ENCODE measurements at places on chromosomes 2 and 18. TPM values are rescaled to one million over a fixed set of nuclear protein-coding genes. Genes with fewer than 3 reads are reported as not detected.

CCBE1 gene
- 6.5 TPM for total RNA-seq

MSH6 gene
- 101 TPM for total RNA-seq

DNA sequence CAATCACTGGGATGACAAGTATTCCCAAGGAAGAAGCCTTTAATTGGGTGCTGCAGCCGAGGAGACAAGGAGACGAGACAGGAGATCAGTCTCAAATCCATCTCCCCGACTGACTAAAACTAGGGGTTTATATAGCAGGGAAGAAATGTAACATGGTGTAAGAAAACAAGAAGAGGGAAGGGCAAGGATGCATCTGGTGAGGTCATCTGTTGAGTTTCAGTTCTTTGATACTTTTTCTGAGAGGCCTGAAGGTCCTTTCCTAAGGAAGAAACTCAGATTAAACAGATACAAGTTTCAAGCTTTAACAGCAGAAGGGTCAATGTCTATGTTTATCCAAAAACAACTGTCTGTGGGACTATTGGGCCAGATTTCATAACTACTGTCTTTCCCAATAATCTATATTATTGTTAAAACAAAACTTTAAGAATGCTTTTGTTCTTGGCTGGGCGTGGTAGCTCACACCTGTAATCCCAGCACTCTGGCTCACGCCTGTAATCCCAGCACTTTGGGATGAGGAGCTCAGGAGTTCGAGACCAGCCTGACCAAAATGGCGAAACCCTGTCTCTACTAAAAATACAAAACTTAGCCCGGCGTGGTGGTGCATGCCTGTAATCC, 2.5 kb upstream of the PDCL3 start:
- DNase-seq: no peak

DNA sequence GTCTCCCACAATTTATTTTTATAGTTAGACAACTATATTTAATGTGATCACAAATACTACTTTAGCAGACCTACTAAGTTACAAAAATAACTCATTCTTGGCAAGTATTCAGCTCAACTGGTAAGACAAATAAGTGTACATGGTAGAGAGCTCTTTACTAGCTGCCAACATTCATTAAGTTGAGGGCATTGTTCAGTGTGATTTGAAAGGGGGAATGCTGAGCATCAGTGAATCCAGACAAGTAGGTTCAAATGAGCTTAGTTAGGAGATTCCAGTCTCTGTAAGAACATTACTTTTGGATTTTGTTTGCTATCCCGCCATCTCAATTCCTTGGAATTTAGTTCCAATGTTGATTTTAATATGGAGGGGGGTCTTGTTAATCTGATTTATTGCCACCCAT, 187.3 kb upstream of the LYPD1 start:
- DNase-seq: no peak

DNA sequence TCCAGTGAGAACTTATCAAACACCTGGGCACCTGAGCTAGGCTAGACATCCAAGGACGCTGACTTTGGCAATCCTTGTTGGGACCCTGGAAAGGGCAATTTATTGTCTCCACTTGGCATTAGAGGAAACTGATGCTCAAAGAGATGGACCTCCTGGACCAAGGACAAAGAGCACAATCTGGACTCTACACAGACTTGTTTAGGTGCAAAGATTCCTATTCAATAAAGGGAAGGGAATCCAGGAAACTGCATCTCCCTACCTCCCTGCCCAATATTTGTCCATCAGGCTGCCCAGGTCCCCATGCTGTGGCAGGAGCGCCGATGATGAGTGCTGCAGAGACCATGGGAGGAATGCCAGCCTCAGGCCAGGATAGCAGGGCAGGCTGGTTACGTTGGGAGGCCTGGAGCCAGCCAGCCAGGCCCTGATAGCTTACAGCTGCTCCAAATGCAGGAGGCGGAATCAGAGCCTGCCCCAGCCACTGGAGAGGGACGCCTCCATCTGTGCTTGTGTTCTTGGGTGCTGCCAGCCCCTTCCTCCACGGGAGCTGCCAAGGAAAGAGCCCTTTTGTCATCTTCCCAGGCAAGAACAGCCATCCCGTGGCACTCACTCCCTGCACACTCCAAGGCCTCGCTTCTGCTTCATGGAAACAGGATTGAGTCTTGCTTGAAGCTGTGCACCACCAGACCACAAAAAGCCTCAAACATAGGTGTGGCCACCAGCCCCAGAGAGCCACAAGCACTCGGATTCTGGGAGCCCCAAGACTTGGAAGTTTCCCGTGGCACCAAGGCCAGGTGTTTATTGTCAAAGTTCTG, 60.0 kb downstream of the HS1BP3 start:
- DNase-seq: no peak

GRCh38 chr2:213098612-213099011, 52.8 kb downstream of the IKZF2 start:
- no peak for DNase-seq

DNA sequence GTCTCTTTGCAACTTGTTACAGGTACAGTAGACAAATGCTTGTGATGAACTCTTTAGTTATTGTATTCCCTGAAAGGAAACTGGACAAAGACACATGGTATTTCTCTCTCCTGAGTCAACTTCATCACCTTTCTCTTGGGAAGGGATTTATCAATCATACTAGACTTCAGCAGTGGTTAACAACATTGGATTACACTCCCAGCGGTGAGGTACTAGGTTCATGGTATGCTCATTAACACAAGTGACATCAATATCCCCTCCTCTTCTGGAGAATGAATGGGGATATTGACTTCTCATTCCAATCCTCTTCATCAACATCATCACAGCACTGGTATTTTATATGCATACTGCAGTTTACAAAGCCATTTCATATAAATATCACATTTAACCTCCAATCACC, 574.6 kb downstream of the ERBB4 start:
- DNase-seq: no peak

All from A172 (cell line).